Esophagus squamous epithelium (tissue), 5 donors: ENCODE measurements at places on chromosomes 2 and 18.

- H3K27me3 ChIP-seq, result no peaks in the 10 kb centered on the region
- H3K36me3 ChIP-seq, result no peaks in the 10 kb centered on the region
- peaks cover 17% of the 10 kb centered on the region for H3K4me1 ChIP-seq
- no peak overlapping the region for H3K4me3 ChIP-seq
- H3K27ac ChIP-seq, result no peak overlapping the region
- DNase-seq, result no peak
Measured at GRCh38 chr2:70946832-70947442, 11.2 kb downstream of the ATP6V1B1 start.

DNA sequence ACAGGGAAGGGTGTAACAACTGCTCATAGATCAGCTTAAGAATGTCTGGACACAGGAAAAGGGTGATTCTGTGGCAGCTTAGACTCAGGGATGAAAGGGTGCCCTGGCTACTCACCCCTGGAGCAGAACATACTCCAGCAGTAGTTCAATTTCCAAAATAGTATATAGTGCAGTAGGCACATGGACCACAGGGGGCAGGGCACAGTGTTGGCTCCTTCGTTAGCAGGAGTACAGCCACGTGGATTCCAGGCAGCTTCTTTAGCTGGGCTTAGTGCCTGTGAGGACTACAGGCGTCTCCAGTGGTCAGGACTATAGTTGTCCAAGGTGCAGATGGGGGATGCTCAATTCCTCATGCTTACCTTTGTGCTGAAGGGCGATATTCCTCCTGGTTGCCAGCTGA lies 277.5 kb upstream of the DDX18 start:
- no peak for DNase-seq
- H3K4me3 ChIP-seq, result no peak overlapping the region
- no peaks in the 10 kb centered on the region for H3K36me3 ChIP-seq
- H3K27ac ChIP-seq, result no peak overlapping the region
- H3K4me1 ChIP-seq, result no peaks in the 10 kb centered on the region

- no peak overlapping the region for H3K27ac ChIP-seq
- H3K4me1 ChIP-seq, result no peaks in the 10 kb centered on the region
- no peaks in the 10 kb centered on the region for H3K27me3 ChIP-seq
Measured at GRCh38 chr2:5203134-5203755, 488.9 kb upstream of the SOX11 start.

GRCh38 chr18:48780201-48780912 lies 170.4 kb downstream of the SMAD7 start:
- H3K36me3 ChIP-seq, result no peaks in the 10 kb centered on the region
- no peak for DNase-seq
- H3K4me1 ChIP-seq, result peaks cover 43% of the 10 kb centered on the region
- no peaks in the 10 kb centered on the region for H3K27me3 ChIP-seq
- H3K27ac ChIP-seq, result peak overlapping the region; percentile 75

DNA sequence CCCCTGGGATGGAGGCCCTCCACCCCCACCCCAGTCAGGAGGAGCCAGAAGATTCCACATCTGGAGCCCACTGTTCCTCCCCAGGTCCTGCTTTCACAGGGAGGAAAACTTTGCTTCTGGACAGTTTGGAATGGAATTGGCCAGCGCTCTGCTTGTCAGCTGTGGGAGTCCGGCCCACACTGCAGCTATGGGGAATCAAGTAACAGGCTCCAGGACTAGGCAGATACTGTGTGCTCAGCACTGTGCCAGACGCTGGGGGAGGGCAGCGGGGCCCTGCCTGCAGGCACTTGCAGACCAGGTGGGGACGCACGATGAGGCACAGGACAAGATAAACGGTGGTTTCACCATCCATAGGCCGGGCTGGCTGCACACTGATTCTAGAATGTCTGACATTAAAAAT lies 114.0 kb downstream of the STPG4 start:
- peaks cover 64% of the 10 kb centered on the region for H3K4me1 ChIP-seq
- no peak overlapping the region for H3K4me3 ChIP-seq
- H3K36me3 ChIP-seq, result peaks cover 5% of the 10 kb centered on the region
- no peaks in the 10 kb centered on the region for H3K27me3 ChIP-seq
- H3K27ac ChIP-seq, result peak overlapping the region; percentile 81

- H3K4me3 ChIP-seq, result no peak overlapping the region
- no peaks in the 10 kb centered on the region for H3K4me1 ChIP-seq
- no peak for DNase-seq
- no peaks in the 10 kb centered on the region for H3K36me3 ChIP-seq
- H3K27ac ChIP-seq, result no peak overlapping the region
- no peaks in the 10 kb centered on the region for H3K27me3 ChIP-seq
Measured at GRCh38 chr2:127118467-127118866, 11.5 kb upstream of the BIN1 start.
